Endothelial cell (in vitro differentiated cells): ENCODE measurements at places on chromosomes 16 and 17.

GRCh38 chr17:78127239-78127887 is 1.2 kb downstream of the TMC6 start:
- peak; percentile 53 for DNase-seq

GRCh38 chr17:63665527-63666214 is 34.3 kb downstream of the LIMD2 start:
- DNase-seq = peak; percentile 24

DNA sequence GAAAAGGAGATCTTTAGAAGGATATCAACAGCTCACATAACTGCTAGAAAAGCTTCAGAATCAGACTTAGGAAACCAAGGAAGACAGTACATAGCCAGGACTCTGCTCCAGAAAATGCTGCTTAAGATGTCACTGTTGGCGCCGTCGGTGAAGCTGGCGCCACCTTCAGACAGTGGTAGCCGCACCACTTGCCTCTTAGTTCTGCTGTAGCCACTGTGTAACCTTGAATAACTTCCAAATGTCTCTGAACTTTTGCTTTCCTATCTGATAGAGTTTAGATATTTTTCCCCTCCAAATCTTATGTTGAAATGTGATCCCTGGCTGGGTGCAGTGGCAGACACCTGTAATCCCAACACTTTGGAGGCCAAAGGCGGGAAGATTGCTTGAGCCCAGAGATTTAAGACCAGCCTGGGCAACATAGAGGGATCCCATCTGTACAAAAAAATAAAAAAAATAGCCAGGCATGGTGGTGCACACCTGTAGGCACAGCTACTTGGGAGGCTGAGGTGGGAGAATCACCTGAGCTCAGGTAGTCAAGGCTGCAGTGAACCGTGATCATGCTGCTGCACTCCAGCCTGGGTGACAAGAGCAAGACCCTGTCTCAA is 6.3 kb upstream of the USP31 start:
- peak; percentile 25 for DNase-seq

- DNase-seq = no peak
Measured at GRCh38 chr16:52066962-52067361, 480.0 kb downstream of the TOX3 start.

GRCh38 chr16:48810436-48810802 is 200.4 kb upstream of the N4BP1 start:
- no peak for DNase-seq

DNA sequence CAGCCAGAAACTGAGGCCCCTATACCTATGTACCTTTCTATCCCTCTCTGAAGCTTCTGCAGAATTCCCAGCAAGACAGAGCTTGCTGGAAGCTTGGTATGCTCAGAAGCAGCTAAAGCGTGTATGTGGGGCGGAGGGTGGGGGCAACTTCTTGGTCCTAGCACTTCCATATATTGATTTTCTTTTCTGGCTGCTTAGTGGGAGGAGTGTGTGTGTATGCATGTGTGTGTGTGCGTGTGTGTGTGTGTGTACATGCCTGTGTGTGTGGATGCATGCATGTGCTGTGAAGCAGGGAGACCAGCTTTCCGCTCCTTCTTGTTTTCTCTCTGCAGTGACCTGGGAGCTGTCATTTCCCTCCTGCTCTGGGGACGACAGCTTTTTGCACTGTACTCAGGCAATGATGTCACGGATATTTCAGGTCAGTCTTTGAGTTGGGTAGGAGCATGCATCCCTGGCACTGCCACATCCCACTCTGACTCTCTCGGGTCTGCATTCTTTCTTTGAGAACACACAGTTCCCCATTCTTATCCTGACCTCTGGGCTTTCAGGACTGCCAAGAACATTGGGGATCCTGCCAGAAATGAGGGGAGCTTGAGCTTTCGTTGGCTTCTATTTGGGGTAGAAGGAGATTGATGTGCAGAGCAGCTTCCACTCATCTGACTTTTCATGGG is 10.7 kb downstream of the HPR start:
- no peak for DNase-seq

- no peak for DNase-seq
Measured at GRCh38 chr16:71360378-71360777, 1.9 kb downstream of the CALB2 start.

GRCh38 chr17:50396261-50397110 is 837 bp downstream of the LRRC59 start:
- DNase-seq = no peak

DNA sequence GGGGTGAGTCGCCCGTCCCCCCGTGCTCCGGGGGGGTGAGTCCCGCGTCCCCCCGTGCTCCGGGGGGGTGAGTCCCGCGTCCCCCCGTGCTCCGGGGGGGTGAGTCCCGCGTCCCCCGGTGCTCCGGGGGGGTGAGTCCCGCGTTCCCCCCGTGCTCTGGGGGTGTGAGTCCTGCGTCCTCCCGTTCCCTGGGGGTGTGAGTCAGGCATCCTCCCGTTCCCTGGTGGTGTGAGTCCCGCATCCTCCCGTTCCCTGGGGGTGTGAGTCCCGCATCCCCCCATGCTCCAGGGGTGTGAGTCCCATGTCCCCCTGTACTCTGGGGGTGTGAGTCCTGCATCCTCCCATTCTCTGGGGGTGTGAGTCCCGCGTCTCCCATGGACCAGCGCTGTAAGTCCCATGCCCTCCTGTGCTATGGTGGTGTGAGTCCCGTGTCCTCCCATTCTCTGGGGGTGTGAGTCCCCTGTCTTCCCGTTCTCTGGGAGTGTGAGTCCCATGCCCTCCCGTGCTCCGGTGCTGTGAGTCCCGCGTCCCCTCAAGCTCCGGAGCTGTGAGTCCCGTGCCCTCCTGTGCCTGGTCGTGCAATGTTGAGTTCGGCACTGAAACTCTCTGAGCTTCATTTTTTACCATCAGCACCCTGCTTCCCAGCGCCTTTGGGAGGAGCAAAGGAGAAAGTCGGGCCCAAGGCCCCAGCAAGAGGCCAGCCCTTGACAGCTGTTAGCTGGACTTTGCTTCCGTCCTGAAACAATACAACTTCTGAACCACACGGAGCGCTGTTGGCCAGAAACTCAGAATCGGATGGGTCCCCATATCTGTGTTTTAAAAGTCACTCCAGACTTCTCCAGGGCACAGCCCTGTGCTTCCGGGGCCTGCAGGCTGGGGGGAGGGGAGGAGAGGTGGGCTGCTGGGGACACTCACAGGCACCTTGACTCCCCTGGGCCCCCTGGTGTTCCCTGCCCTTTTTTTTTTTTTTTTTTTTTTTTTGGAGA is 11.5 kb upstream of the ZC3H18 start:
- DNase-seq = peak; percentile 38

DNA sequence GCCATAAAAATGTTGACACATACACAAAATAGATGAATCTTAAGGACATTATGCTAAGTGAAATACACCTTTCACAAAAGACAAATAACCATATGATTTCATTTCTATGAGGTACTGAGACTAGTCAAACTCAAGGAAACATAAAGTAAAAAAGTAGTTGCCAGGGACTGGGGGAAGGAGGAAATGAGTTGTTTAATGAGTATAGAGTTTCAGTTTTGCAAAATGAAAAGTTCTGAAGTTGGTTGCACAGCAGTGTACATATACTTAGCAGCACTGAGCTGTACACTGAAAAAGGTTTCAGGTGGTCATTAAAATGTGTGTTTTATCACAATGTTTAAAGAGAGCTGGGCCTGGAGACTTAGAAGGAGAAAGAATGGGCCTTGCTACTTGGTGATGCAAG is 4.7 kb upstream of the SLC13A2 start:
- no peak for DNase-seq

DNA sequence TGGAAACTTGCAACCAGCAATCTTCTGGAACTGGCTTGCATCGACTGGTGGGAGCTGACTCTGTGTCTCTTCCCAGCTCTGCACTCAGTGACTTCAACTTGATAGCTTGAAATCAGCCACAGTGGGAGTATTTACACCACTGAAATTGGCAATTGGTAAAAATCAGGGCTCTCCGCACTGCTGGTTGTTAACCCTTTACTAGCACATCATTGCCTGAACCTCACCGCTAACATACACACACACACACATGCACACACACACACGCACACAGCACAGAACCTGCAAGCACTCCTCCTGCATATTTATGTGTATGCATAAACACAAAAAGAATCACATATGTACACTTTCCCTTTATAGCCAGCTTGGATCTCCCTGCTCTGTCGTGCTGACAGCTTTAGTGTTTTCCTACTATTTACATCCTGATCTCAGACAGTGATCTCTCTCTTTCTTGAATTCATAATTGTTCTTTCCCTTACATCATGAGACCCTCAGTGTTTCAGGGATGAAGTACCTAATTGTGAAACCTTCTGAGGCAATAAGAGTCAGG is 7.9 kb upstream of the TMIGD1 start:
- DNase-seq = no peak

DNA sequence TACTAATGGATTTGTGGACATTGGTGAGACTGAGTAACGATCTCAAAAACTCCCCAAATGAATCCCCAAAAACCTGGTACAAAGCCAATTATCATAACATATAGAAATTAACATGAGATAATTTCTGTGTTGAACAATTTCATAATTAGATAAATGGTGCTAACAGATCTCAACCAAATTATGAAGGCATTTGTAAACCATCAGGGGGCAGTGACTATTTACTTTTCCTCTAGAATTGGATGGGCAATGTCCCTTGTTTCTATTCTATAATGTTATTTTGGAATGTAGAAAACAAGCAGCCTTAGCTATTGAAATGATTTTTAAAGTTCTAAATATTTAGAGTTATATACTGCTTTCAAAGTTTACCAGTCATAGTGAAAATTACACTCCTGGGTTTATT is 57.8 kb downstream of the MYH10 start:
- DNase-seq = no peak

DNA sequence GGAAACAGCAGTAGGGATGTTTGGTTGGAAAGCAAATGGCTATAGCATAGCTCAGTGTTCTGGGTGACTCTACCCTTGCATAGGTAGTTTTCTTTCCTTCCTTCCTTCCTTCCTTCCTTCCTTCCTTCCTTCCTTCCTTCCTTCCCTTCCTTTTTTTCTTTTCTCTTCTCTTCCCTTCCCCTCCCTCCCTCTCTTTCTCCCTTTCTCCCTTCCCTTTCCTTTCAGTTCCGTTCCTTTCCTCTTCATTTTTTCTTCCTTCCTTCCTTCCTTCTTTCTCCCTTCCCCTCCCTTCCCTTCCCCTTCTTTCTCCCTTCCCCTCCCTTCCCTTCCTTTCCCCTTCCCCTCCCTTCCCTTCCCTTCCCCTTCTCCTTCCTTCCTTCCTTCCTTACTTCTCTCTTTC is 31.3 kb downstream of the GDE1 start:
- DNase-seq = no peak

GRCh38 chr16:8026450-8026849 is 563.9 kb downstream of the TMEM114 start:
- peak; percentile 29 for DNase-seq

DNA sequence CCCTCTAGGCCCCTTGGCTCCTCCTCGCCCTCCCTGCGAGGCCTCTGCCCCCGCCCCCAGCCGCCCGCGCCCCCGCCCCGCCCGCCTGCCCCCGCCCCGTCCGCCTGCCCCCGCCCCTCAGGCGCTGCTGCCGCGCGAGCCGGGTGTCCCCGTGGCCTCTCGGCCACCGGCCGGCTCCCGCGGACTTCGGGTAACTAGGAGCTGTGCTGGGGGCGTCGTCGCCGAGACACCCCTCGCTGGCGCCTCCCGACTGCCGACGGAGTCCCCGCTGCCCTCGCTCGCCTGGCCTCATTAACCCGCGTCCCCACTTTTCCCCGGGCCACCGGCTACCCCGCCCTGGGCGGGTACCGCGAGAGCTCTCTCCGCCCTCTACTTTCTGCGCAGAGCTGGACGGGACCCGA is at the start of gene TLCD1:
TLCD1 (minus strand) TSS at position 8 of the 401 bp plus-strand sequence. CDS start 136 bp downstream, outside the sequence.
- DNase-seq = no peak

DNA sequence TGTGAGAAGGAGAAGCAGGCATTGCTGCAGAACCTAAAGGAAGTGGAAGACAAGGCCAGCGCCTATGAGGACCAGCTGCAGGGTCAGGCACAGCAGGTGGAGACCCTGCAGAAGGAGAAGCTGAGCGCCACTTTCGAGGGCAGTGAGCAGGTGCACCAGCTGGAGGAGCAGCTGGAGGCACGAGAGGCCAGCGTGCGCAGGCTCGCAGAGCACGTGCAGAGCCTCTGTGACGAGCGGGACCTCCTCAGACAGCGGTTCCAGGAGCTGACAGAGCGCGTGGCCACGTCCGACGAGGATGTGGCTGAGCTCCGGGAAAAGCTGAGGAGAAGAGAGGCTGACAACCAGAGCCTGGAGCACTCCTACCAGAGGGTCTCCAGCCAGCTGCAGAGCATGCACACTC is 41.5 kb downstream of the PLD6 start:
- no peak for DNase-seq

- no peak for DNase-seq
Measured at GRCh38 chr17:19306160-19307111, 56.1 kb downstream of the B9D1 start.

DNA sequence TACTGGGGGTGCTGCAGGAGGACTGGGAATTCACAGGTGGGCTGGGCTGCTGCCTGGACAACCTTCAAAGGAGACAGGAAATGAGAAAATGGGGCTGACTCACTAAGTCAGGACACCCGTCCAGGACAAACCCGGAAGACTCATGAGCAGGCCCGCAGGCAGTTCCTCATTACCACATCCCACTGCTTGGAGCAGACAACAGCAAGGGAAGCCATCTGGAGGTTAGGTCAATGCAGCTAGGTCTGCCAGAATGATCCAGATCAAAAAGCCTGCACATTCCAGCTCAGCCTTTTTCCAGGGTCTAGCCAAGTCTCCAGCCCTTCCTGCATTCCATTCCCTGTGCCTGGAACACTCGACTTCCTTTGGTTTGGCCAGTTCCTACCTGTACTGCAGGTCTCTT is 536.5 kb upstream of the CDH11 start:
- DNase-seq = peak; percentile 9

DNA sequence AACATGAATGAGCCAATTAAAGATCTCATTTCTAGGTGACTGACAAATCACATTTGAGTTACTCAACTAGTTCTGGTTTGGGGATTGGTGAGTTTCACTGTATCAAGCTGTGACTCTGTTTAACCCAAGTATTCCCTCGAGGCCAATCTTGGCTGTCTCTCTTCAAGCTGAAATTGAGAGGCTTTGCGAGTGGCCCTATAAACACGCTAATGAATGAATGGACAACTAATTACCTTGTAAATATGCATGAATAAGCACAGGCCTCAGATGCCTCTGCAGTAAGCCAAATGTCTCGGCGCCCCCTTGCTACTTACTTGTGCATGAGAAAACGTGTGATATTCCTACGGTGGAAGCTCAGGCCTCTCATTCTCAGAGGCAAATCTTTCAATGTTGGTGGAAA is 450.3 kb upstream of the PSMD7 start:
- no peak for DNase-seq

- DNase-seq = no peak
Measured at GRCh38 chr17:39225308-39225958, at the start of gene STAC2. STAC2 (minus strand) TSS chr17:39225945; CDS start chr17:39225502, 443 bp downstream.

DNA sequence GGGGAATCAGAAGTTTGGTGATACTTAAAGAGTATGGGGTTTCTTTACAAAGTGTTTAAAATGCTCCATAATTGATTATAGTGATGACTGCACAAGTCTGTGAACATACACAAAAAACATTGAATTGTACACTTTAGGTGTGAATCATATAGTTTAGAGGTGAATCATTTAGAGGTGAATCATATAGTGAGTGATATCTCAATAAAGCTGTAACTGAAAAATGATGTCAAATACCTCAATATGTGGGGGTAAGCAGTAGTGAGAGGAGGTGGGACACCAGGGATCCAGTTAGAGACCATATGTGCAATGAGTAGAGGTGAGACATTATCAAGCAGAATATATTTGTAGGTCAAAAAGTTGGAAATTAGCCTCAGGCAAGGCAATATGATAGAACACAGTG is 264.5 kb downstream of the PMP22 start:
- DNase-seq = no peak
